ENCODE measurements at places on chromosomes 4 and X.

- DNase-seq: no peak
These were observed 37.6 kb downstream of the CCNQ start for GRCh38 chrX:153561337-153561736.

DNA sequence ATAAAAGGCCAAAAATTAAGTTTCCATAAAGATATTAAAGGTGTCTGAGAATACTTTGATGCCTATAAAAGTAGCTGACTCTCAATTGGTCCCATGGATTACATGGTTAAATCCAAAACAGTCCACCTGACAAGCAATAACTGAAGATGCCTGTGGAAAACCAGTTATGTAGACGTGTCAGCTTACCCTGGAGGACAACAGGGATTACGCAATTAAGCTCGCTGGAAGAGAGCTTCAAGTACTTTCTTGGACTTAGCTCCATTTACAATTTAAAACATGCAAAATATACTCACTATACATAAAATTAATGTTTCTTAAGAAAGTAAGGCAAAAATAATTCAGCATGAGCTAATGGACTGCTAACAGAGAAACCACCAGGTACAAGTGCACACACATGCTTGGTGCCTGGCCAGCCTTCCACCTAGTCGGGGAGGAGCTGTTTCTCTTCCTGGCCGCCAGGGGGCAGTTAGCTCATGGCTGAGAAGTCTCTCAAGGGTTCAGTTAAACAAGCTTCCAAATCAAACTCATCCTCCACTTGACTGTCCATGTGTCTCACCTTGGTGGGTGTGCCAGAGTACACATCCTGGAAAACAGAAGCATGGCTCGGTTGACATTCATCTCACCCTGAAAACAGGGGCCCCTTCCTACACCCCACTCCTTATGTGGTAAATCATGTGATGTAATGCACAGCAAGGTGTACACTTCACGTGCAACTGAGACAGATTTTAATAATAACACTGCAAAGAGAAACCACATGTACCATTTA lies 9.2 kb upstream of the FAM53A start:
- peak; percentile 89 for DNase-seq

DNA sequence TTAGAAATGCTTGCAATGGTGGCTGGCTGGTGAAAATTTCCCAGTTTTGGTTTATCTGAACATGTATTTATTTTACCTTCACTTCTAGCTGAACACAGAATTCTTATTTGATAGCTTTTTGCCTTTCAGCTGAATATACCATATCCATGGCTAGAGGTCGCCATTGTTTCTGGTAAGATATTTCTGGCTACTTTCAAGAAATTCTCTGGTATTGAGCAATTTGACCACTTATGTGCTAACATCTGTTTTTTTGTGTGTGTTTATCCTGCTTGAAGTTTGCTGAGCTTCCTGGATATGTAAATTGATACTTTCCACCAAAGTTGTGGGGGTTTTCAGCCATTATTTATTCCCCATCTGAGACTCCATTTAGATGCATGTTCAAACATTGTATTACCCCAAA lies 75.4 kb downstream of the FBXW7 start:
- DNase-seq: peak; percentile 88

DNA sequence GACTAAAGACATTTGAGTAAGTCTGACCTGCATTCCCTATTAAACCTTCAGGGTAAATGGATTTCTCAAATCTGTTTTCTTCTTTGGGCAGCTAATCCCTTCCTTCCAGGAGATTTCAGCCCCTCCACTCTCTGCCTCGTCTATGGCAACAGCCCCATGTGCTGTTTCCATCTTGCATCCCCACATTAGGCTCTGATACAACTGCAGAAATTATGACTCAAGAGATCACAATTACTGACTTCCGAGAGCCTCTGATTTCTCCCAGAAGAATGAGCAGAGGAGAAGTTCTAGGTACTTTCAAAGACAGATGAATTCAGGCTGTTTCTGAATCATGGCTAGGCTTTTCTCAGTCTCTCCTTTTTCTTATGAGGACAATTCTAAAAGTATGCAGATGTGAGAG lies 38.7 kb downstream of the RAI2 start:
- no peak for DNase-seq

GRCh38 chrX:56792270-56793111 lies 63.4 kb downstream of the NBDY start:
- no peak for DNase-seq

GRCh38 chr4:166174717-166175490 lies 301.9 kb downstream of the TLL1 start:
- no peak for DNase-seq

DNA sequence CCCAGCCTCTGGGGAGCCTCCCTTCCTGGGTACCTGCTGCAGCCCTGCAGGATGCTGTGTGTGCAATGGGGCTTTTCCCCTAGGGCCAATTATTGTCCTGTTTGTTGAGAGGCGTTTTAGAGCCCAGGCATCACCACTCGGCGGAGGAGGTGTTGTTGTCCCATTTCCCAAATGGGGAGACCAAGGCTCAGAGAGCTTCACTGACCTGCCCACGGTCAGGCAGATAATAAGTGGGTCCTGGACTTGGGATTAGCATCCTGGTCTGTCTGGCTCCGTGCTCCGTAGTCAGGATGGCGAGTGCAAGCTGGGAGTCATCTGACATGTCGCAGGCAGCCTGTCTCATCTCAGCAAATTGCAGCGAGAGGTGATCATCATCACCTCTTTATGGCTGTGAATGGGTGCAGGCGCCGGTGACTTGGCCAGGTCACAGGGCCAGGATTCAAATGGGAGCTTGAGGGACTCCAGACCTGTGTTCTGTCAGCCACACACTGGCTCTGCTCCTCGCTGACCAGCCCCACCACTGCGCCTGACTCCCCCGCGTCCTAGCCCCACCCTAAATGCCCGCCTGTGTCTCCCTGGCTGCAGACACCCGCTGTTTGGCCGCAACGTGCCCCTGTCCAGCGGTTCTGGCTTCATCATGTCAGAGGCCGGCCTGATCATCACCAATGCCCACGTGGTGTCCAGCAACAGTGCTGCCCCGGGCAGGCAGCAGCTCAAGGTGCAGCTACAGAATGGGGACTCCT lies 16.6 kb downstream of the HTRA3 start:
- DNase-seq: no peak

- no peak for DNase-seq
These were observed 362.3 kb upstream of the EPHA5 start for GRCh38 chr4:66032571-66032970.

GRCh38 chr4:110287130-110287529 lies 88.7 kb upstream of the ELOVL6 start:
- peak; percentile 9 for DNase-seq

DNA sequence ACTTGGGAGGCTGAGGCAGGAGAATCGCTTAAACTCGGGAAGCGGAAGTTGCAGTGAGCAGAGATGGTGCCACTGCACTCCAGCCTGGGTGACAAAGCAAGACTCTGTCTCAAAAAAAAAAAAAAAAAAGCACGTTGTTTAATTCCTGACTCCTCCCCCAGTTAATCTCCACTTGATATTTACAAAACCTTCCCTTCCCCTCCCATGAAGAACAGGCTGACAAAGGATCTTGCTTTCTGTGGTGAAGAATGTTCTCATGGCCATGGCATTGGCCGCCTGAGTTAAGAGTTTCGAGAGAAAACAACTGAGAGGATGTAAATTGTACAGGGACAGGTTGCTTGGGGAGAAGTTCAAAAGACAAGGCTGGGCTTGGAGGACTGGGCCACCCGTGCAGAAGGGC lies 168.2 kb upstream of the BCOR start:
- DNase-seq: no peak

GRCh38 chr4:1626151-1626550 lies 58.0 kb downstream of the FAM53A start:
- DNase-seq: no peak

- DNase-seq: no peak
These were observed 886.5 kb upstream of the EPHA5 start for GRCh38 chr4:66556651-66557278.

- peak; percentile 11 for DNase-seq
These were observed 1.1 kb upstream of the RRH start for GRCh38 chr4:109826719-109827118.

DNA sequence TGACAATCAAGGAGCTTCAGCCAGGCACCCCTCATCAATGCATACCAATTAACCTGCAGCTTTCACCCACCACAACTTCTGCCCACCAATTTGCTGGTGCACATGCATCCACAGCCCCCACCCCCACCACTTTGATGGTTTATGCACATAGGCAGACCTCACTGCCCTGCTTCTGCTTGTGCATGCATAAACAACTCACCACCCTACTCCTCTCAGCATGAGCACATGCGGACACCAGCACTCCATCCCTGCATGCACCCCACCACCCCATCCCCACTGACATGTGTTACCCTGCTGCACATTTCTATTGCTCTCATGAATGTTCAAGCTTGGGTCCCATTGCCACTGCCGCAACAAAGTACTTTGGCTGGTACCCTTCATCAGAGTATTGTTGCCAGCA lies 94.5 kb upstream of the GALNTL6 start:
- no peak for DNase-seq

GRCh38 chrX:54042609-54043021 lies 1.7 kb downstream of the PHF8 start:
- peak; percentile 27 for DNase-seq

GRCh38 chrX:18895189-18895951 lies 88.5 kb downstream of the PHKA2 start:
- no peak for DNase-seq

DNA sequence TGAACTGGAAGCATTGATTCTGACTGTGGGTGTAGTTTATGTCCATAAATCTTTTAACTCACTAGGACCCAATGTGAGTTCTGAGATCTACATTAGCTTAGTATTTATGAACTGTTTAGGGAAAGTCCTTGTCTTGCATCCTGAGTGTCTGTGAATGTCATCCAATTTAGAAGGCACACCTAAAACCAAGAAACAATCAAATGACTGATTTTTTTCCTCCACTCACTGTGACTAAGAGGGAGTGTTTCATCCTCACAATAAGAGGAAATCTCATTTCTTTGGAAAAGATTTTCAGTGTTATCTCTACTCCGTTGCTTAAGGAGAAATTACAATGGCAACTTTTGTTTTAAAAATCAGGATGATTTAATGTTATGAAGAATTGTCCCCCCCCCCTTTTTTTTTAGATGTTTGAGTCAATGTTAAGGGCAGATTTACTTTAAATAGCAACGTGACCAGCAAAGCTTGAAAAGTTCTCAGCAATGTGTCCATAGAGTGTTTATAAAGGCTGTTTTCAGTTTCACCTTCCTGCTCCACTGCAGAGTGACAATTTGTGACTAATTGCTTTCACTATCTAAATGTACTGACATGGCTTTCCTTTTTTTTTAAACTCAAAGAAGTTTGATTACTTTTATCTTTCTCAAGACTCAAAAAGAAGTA lies 173.0 kb downstream of the SPCS3 start:
- DNase-seq: no peak

DNA sequence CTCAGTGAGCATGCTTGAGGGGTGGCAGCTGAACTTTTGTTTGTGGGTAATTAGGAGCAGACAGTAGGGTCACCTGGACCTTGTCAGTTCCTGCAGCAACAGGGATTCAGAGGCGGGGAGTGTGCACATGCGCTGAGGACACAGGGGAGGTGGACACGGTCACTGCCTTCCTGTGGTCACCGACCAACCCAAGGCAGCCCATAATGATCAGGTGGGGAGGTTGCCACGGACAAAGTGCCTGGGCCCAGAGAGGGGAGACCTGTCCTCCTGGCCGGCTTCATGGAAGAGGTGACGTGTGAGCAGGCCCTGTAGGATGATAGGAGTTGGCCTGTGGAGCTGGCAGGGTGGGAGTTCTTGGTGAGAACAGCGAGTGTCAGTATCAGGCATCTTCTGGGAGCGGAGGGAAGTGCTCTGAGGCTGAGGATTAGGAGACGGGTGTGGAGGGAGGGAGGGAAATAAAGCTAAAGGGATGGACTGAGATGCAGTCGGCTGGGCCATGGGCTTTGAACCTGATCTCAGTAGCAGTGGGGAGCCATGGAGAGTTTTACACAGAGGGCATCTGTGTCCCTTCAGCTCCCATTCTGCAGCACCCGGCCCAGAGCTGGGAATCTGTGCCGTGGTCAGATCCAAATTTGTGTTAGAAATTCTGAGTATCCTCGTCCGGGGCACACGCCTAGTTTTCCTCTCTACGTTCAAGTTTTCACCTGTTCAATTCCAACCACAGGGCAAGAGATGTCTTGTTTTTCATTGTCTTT lies 100.0 kb downstream of the PSAPL1 start:
- DNase-seq: no peak

DNA sequence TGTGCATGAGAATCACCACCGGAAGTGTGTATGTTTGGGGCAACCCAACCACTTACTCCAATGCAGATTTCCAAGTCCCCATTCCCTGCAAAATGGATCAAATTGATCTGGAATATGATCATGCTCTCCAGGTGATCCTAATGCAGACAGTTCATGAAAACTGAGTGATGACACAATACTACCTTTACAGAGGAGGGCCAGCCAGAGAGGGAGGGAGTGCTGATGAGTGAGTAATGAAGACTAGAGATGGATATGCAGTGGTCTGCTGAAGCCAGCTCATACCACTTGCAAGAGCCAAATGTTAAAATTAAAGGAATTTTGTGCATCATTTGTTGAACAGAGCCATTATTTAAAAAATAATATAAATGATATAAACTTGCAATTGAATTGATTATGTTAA lies 10.2 kb upstream of the CPE start:
- no peak for DNase-seq

Data from inflammatory macrophage treated with lipopolysaccharide for 1 hour (primary cell).